ENCODE measurements at places on chromosomes 3 and 15. TPM values are rescaled to one million over a fixed set of nuclear protein-coding genes. Genes with fewer than 3 reads are reported as not detected.

The GOLGA6L10 gene
- 1.8 TPM for total RNA-seq

- no peak for DNase-seq
- no peak overlapping the region for H3K4me3 ChIP-seq
- no peaks in the 10 kb centered on the region for H3K27me3 ChIP-seq
These were observed 59.8 kb downstream of the LRRC3B start for GRCh38 chr3:26682406-26682805.

GRCh38 chr15:60353245-60353920 is 44.4 kb downstream of the ANXA2 start:
- no peak overlapping the region for H3K4me3 ChIP-seq
- peaks cover 82% of the 10 kb centered on the region for H3K36me3 ChIP-seq
- no peaks in the 10 kb centered on the region for H3K27me3 ChIP-seq
- no peak for DNase-seq

- no peak overlapping the region for H3K4me3 ChIP-seq
- no peaks in the 10 kb centered on the region for H3K4me1 ChIP-seq
- H3K36me3 ChIP-seq = no peaks in the 10 kb centered on the region
These were observed 71.7 kb downstream of the DMXL2 start for GRCh38 chr15:51550841-51551240.

- H3K27me3 ChIP-seq = no peaks in the 10 kb centered on the region
- H3K27ac ChIP-seq = no peak overlapping the region
- DNase-seq = peak; percentile 69
- no peak overlapping the region for H3K4me3 ChIP-seq
- no peaks in the 10 kb centered on the region for H3K4me1 ChIP-seq
These were observed 9.2 kb downstream of the FAM162A start for GRCh38 chr3:122392868-122393844.

- no peaks in the 10 kb centered on the region for H3K27me3 ChIP-seq
- no peaks in the 10 kb centered on the region for H3K4me1 ChIP-seq
- H3K4me3 ChIP-seq = no peak overlapping the region
- no peak overlapping the region for H3K27ac ChIP-seq
- DNase-seq = no peak
- no peaks in the 10 kb centered on the region for H3K36me3 ChIP-seq
These were observed 76.6 kb upstream of the PIAS1 start for GRCh38 chr15:67977414-67978089.

DNA sequence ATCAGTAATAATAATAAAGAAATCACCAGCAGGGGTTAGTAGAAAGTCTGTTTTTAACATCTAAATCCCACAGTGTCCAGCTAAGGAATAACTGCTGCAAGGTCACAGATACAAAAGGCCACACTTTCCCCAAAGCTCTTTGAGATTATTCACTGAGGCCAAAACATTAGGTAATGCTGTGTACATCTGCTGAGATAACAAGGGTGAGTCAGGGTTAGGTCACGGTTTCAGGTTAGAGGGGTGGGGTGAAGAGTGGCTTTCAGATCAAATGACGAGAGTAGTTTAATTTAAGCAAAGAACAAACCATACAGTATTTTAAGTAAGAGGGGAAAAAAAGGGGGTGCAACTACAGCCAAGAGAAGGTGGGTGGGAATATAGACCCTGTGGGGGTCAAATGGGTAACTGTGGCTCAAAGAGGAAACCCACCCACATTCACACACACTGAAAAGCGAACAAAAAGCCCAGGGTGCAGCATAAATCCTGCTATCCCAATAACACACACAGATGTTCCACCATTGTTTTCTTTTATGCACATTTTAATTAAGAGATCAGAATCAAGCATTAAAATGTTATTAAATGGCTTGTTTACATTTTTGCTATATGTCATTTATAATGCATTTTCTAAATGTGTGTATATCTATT is 412.9 kb downstream of the TIGIT start:
- H3K27me3 ChIP-seq = no peaks in the 10 kb centered on the region
- H3K4me3 ChIP-seq = no peak overlapping the region
- no peak for DNase-seq
- H3K27ac ChIP-seq = no peak overlapping the region
- H3K4me1 ChIP-seq = no peaks in the 10 kb centered on the region

DNA sequence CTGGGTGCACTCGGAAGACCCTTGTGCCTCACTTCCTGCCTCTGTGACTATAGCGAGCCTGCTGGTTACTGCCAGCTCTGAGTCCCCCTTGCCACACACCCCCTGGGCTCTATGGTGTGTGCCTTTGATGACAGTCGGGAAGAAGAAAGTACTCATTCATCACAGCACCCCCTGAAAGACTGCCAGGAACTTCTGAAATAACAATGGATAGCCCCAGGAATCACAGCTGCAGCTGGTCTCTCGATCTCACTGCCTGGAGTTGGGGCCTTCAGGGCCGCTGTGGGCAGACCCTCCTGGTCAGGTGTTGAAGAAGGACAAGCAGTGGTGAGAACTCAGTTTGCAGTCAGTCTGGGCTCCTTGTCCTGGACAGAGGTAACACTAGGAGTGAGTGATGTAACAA is 9.8 kb upstream of the RPP14 start:
- H3K27me3 ChIP-seq = no peaks in the 10 kb centered on the region
- no peaks in the 10 kb centered on the region for H3K36me3 ChIP-seq
- no peak overlapping the region for H3K27ac ChIP-seq
- no peak for DNase-seq

Data from natural killer cell (primary cell).